SK-N-SH (cell line): ENCODE measurements at places on chromosomes 7 and 10.

DNA sequence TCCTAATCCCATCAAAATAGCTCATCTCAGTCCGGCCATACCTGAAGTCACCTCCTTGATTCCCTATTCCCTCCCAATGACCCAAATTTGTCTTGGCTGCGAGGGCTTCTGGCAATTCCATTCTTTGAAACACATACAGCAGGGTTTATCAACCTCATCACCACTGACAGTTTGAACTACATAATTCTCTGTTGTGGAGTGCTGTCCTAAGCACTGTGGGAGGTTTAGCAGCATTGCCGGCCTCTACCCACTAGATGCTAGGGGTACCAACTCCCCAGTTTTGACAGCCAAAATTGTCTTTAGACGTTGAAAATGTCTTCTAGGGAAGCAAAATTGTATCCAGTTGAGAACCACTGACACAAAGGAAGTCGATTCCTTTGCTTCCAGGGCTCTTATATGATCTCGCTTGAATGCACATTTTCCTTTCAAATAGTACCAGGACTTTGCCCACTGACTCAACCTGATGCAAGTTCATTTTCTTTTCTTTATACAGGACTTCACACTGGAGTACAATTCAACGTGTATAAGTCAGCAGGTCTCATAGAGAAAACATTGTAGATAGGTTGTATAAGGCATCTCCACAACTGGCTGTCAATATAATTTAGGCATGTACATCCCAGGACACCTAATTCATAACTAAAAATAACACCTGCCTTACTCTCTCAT lies 133.3 kb downstream of the STRA8 start:
- DNase-seq, result no peak

DNA sequence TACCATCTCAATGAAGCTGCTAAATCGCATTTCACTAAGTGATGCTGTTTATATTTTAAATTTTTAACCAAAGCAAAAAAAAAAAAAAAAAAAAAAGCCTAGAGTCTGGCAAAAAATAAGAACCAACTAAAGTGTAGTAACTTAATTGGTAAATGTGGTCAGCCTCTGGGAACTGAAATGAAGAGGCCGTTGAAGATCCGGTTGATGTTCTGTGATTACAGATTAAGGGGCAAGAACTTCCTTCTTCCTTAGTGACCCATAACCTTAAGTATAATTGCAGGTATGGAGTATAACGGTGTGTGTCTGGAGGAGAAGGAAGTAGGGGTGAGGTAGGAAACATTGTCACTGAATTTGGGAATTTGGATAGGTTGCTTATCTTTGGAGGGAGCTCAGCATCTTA lies 7.7 kb upstream of the SRGN start:
- DNase-seq, result no peak

GRCh38 chr10:103198648-103199047 lies 5.6 kb upstream of the NT5C2 start:
- no peak for DNase-seq

DNA sequence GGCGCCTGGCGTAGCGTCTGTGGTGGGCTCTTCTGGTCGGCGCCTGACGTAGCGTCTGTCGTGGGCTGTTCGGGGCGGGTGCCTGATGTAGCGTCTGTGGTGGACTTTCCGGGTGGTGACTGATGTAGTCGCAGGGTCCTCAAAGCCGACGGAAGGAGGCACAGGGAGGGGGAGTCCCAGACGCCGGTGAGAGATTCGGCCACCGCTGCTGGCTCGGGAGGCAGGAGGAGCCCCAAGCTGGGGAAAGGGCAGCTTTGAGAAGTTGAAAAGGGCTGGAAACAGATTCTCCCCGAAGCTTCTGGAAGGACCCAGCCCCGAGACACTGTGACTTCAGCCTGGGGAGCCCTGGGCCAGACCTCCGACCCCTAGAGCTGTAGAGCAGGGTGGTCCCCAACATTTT lies 105.7 kb downstream of the DNAJB6 start:
- DNase-seq, result no peak

DNA sequence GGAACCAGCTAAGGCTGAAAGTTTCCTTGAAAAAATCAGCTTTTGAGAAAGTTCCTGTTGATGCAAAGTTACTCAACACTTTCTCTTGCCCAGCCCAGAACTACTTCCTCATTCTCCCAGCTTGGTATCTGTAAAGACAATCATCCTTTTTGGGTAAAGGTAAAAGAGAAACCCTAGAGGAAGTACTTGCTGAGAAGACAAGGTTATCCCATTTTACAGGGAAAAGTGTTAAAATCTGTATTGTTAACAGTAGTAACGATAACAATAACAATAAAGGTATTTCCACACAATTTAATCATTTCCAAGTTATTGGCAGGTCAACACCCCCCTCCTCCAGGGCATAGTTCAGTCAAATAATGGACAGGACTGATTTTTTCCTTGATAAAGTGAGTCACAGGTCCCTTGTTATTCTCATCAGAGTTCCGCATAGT lies 2.4 kb downstream of the ALOX5 start:
- DNase-seq, result no peak

- no peak for DNase-seq
Observed at GRCh38 chr7:159329818-159330378, 185.2 kb upstream of the VIPR2 start.

GRCh38 chr7:70645279-70645678 lies 486.7 kb upstream of the GALNT17 start:
- DNase-seq, result peak; percentile 70

GRCh38 chr10:103716206-103717160 lies 138.9 kb downstream of the SH3PXD2A start:
- DNase-seq, result no peak

DNA sequence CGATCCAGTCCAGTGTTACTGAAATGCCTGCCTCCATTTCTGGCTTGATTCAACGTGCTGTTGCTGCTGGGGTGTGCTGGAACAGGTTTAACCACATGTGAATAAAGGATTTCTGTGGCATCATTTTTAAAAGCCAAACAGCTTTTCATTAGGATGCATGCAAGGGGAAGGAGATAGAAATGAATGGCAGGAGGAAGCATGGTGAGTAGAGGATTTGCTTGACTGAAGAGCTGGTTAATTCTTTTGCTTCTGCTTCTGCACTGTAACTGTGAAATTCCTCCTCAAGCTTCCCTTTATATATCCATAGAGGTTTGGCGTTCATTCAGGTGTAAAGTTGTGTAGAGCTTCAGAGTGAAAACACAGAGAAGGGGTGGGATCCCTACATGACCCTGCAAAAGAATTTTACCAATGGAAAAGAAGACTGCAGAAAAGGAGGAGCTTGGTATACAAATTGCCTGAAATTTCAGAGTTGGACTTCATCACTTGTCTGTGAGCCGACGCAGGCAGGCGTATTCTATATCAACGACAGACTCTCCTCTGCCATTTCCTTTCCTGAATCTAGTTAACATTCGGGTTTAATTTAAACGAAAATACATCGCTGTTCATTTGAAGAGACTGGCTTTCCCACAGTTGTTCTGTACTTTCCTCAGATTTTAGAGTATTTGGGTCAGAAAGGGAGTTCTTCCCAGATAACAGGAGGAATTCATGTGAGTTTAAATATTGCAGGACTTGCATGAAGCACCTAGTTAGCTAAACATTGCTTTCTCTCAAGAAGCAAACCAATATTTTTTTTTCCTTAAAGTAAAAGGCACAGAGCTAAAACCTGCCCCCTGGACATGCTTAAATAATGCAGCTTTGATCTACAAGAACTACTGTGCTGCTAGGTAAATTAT lies at the start of gene SOSTDC1:
SOSTDC1 (minus strand) TSS at position 270 of the 893 bp plus-strand sequence; CDS start at position 200, 70 bp downstream.
- peak; percentile 27 for DNase-seq

- DNase-seq, result no peak
Observed at GRCh38 chr10:113151190-113151666, 201.2 kb downstream of the TCF7L2 start.

- DNase-seq, result peak; percentile 57
Observed at GRCh38 chr10:45008524-45009161, 7.9 kb downstream of the ZNF22 start.
